ENCODE measurements at places on chromosomes 13 and 19.

GRCh38 chr19:2856457-2857050 lies 10.6 kb upstream of the ZNF556 start:
- DNase-seq = no peak

- DNase-seq = no peak
Measured at GRCh38 chr19:54662730-54663129, at the start of gene LILRB4. Gene LILRB4 (plus strand): TSS chr19:54662985. CDS start chr19:54663034, 49 bp downstream.

- DNase-seq = no peak
Measured at GRCh38 chr13:65125236-65125635, 2104.9 kb downstream of the PCDH9 start.

DNA sequence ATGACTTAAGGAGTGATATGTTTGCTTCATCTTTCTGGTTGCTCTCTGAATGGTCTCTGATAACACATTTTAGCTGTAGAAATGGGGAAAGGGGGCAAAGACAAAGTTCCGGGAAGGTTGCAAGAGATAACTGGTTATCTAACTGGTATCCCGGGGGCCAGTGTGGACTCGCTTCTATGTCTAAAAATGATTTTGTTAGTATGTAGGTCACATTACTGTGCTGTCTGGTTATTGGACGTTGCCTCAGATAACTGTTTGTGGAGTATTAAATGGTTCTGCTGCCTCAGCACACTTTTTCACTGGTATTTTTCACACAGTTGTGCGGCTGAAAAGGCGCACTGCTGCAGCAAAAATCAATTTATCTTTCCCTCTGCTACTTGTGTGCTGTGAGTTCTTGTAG lies 63.0 kb upstream of the ZNF536 start:
- no peak for DNase-seq

DNA sequence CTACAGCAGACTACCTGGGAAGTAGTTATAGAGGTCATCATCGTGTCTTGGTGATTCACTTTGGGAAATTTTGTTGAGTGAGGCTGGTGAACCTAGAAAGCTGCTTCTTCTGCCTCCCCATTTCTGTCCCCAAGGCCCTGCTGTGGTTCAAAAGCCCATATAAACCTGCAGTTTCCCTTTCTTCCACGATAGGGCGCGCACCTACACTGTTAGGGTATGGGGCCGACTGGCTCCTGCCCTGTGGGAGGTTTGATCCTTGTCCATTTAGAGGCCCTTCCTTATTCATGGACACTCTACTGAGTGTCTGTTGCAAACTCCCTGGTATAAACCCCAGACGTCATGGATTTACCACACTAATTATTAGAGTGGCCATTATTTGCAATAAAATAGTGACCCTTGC lies 191.8 kb downstream of the GGACT start:
- DNase-seq = no peak

DNA sequence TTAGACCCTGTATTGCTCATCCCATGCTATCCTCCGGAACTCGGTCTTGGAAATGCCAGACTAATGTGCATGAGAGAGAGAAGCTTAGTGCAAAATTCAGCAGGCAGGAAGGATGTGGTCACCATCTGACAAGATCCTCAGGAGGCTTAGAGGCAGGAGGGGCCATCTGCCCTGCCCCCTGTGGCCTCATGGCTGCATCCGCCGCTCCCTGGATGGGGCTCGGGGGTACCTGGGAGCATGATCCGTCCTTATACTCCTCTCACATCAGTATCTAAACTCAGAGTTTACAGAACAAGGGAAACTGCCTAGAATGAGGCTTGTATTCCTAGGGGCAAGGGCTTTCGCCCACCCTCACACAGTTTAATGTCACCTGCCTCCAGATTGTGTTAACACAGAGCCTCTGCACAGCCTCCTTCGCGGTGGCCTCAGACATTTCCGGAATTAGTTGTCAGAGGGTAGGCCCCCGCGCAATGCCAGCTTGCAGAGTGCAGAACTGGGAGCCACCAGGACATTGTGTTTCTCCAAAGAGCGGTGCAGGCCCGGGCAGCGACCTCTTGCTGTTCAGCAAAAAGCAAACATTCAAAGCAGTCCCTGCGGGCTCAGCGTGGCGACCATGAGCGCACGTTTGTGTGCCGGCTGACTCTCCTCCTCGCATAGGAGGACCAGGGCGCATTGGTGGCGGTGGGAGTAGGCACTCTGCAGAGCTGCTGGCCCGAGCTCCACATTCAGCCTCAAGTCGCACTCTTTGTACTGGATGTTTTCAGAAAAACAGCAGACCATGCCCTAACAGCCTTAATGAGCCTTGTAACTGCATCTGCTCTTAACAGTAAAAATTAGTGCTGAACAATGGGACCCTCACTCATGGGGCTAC lies 39.1 kb downstream of the GPR12 start:
- no peak for DNase-seq

GRCh38 chr13:36431204-36432105 lies 840 bp upstream of the CCNA1 start:
- DNase-seq = no peak

DNA sequence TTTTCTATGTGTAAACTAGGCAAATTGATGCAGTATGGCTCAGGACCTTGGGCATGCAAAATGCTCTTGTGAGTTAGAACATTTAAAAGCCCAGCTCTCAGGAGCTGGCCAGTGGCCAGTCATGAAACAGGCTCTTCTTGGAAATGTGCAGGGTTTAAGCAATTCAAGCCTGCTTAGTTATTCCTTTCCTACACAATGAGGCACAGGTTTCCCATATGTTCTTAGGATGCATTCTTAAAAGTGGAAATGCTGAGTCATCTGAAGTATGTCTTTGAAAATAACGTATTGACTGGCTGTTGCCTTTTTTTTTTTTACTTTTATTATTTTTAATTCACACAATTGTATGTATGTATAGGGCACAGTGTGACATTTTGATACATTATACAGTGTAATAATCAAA lies 300.7 kb downstream of the SLC7A1 start:
- no peak for DNase-seq

- no peak for DNase-seq
Measured at GRCh38 chr13:95659500-95659899, 15.0 kb upstream of the DZIP1 start.

DNA sequence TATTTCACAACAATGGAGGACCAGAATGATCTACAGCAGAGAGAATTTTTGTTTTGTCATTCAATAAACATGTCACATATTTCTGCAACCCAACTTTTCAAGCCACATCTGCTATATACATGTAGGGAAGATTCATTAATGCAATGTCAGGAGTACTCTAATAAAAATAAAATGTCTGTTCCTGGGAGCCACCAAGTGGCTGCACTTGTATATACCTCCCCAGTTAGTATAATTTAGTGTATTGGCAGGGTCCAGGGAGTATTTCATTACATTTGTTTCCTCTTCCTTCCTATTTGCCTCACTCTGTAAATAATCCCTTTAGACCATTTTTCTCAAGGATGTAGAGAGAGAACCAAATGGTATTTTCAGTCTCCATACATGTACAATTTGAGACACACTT lies 1169.0 kb downstream of the DIAPH3 start:
- DNase-seq = no peak

- DNase-seq = peak; percentile 25
Measured at GRCh38 chr13:84896128-84896527, 903.1 kb downstream of the SLITRK6 start.

GRCh38 chr19:56085571-56086275 lies 35.4 kb downstream of the ZNF787 start:
- no peak for DNase-seq

GRCh38 chr13:44574466-44574855 lies 1.7 kb downstream of the TSC22D1 start:
- DNase-seq = no peak

GRCh38 chr19:33392341-33393285 lies 19.1 kb downstream of the CEBPG start:
- no peak for DNase-seq

- DNase-seq = no peak
Measured at GRCh38 chr19:906480-906879, 6.5 kb downstream of the R3HDM4 start.

- no peak for DNase-seq
Measured at GRCh38 chr19:6887316-6887715, at the start of gene ADGRE1. Gene ADGRE1 (plus strand): TSS chr19:6887579. CDS start chr19:6887609, 30 bp downstream.

- DNase-seq = no peak
Measured at GRCh38 chr13:110503037-110503901, 58.3 kb downstream of the RAB20 start.

- DNase-seq = no peak
Measured at GRCh38 chr13:38394777-38395496, 45.3 kb downstream of the UFM1 start.

DNA sequence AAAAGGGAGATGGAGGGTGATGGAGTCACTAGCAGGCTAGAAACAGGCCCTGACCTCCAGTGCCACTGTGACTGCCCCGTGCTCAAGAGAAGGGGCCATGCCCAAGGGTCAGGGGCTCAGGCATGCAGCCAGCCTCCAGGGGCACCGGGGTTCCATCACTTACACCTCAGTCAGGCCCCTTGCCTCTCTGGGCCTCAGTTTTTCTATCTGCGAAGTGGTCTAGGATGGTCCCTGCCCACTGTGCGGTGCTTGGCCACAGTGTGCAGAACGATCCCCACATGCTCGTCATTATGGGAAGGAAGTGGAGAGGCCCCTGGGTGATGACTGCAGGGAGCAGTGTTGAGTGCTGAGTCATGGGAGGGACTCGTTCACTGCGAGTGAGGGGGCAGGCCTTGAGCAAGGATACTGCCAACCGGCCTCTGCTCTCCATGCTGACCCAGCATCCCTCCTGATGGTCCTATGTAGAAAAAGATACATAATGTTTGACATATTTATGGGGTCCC lies 23.1 kb downstream of the TMED1 start:
- DNase-seq = peak; percentile 77

- no peak for DNase-seq
Measured at GRCh38 chr19:33462112-33462791, 59.3 kb downstream of the PEPD start.

DNA sequence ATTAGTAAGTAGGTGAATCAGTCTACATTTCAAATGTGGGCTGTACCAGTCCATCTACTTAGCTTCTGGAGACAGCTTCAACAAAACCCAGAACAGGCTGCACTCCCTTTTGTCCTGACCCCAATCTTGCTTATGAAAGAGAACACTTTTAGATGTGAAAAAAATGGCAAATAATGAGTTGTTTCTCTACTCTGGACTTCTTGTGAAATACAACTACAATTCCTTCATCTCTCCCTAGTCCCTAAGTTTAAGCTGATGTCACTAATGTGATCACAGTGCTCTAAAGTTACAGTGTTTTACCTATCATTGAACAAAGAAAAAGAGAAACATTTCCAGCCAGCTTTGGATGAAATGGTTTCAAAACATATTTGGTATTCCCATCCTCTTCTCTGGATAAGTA lies 183.9 kb downstream of the LHFPL6 start:
- no peak for DNase-seq

DNA sequence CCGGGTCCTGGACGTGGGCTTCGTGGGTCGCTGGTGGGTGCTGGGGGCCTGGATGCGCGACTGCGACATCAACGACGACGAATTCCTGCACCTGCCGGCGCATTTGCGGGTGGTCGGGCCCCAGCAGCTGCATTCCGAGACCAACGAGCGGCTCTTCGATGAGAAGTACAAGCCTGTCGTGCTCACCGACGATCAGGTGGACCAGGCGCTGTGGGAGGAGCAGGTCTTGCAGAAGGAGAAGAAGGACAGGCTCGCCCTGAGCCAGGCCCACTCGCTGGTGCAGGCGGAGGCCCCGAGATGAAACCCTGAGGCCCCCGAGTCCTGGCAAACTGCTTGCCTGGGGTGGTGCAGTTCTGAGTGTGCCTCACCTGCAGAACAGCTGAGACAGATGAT lies 787 bp downstream of the TIMM29 start:
- peak; percentile 12 for DNase-seq
